ENCODE measurements at places on chromosomes 6 and 20. TPM values are rescaled to one million over a fixed set of nuclear protein-coding genes. Genes with fewer than 3 reads are reported as not detected.

- no peak for DNase-seq
These were observed 19.1 kb upstream of the BNIP5 start for GRCh38 chr6:36355819-36356218.

CGAS gene
- total RNA-seq = 6.0 TPM

DNA sequence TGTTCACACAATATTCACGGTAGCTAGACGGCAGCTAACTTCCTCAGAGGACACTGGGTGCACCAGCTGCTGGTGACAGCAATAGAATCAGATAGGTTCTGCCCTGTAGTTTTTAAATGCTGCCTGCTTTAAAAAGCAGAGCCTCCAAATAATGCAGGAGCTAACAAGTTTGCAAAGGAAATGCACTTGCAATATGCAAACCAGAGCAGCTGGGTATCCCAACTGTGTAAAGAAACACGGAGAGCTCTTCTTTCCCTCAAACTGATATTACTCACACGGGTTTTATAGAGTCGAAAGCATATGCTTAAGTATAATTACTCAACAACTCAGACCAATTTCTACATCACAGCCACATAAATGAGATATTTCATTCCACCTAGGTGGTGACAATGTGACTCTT lies 432.7 kb downstream of the TFAP2A start:
- DNase-seq = no peak

DNA sequence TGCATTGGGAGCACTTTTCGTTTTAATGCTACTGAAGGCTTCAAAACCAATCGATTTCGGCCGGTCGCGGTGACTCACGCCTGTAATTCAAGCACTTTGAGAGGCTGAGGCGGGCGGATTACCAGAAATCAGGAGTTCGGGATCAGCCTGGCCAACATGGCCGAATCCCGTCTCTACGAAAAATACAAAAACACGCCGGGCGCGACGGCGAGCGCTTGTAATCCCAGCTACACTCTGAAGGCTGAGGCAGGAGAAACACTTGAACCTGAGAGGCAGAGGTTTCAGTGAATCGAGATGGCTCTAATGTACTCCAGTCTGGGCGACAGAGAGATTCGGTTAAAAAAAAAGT lies 58.4 kb downstream of the TRIM38 start:
- no peak for DNase-seq

PLN gene
- total RNA-seq = 5.6 TPM

DNA sequence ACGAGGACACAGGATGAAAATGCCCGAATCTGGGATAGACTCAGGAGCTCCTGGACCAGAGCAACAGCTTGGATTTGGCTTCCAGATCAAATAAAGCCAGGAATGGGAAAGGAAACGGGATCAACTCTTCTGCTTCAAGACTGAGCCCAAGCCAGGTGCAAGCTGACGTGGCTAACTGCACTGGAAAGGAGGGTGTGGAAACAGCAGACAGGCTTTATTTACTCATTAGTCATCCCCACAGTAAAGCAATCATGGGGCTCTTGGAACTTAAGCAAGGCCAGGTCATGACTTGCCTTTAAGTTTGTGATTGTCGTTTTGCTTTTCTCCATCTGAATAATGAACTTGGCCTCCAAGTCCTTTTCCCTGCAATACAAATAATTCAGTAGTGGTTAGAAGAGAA lies 45.2 kb downstream of the KIF16B start:
- DNase-seq = no peak

- DNase-seq = peak; percentile 96
These were observed 961 bp downstream of the RRBP1 start for GRCh38 chr20:17680836-17681725.

- DNase-seq = no peak
These were observed 102.4 kb upstream of the HIVEP1 start for GRCh38 chr6:11909696-11910132.

DNA sequence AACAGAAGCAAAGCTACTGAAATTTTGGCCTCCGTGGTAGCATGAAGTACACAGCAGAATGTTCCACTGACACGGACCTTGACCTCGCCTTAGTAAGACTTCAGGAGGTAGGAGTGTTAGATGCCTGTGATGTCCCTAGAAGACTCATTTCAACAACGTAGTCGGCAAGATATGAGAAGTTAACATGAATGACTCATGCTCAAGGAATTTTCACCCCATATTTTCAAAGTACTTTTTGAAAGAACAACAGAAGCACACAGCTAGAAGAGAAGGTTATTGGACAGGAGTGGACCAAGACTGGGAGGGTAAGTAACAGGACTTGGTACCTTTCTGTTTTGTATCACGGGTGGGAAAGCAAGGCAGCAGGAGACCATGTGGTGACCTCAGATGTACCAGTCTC lies 78.0 kb downstream of the DZANK1 start:
- no peak for DNase-seq

NNAT gene
- total RNA-seq = 27.3 TPM

RNF146 gene
- 41.7 TPM for total RNA-seq

- DNase-seq = peak; percentile 20
These were observed 22.1 kb upstream of the EEF1A1 start for GRCh38 chr6:73542891-73543290.

GRCh38 chr20:54131675-54132611 lies 41.8 kb downstream of the CYP24A1 start:
- no peak for DNase-seq

- DNase-seq = peak; percentile 18
These were observed 139.3 kb downstream of the UNC5CL start for GRCh38 chr6:40899684-40900155.

DNA sequence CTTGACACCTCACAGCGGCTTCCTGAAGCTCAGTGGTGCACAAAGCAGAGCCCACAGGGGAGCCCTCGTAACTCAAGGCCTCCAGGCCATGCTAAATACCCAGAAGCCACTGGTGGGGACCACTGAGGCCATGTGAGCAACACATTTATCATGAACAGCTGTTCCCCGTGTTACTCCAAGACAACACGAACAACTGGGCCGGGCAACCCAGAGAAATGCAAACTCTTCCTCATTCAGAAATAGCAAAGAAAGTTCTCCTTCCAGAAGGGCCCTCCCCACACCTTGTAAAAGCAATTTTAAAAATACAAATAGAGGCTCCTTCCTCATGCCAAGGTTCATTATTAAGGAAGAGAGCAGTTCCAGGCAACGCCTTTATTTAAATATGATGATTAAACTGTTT lies 36.3 kb upstream of the SLCO4A1 start:
- no peak for DNase-seq

GRCh38 chr6:21384216-21384615 lies 209.3 kb upstream of the SOX4 start:
- no peak for DNase-seq

DNA sequence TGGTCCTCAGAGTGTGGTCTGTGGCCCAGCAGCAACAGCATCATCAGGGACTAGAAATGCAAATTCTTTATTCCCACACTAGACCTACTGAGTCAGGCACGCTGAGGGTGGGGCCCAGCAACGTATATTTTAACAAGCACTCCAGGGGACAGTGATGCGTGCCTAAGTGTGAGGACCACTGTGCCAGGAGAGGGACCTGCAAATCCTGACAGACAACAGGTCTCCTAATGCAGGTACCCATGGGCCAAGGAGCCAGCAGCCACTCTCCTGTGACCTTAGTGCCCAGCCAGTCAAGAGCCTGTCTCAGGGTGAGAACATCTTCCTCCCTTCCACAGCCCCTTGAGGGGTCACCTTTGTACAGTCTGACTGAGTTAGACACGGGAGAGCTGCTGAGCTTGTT lies 8.0 kb upstream of the MYLK2 start:
- no peak for DNase-seq

DNA sequence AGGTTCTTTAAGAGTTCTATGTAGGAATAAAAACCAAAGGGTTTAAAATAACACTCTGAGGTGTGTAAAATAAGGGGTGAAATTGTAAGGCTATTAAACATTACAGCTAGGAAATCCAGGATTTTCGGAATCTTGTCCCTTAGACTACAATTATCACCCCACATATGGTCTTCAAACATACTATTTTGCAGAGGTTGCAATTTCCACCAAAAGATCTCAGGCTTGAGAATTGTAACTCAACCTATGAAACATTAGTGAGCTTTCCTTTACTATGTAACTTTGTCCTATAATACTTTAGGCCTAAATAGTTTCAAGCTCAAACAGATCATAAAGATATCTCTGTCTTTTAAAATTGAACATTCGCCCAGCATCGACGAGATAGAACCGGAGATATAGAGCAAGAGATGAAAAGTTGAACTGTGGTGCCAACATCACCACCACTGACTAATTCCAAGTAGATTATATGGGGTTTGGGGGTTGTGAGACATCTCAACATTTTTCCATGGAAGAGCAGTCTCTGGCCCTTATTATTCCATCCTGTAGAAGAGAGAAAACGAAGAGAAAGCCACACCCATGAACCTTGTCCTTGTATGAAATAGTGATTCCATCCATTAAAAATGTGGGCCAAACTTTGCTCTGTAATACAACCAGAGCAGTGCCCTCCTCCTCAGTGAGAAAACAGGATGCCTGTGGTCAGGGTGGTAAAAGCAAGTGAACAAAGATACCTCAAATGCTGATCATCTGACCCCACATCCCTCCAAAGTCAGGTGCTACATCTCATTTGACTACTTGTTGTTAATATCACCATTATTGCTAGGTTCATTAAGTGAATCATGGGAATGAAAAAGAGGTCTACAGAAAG lies 284.5 kb upstream of the GJE1 start:
- no peak for DNase-seq

SPATA25 gene
- total RNA-seq = 4.0 TPM

GRCh38 chr6:21767891-21768648 lies 174.5 kb downstream of the SOX4 start:
- DNase-seq = no peak
